ENCODE measurements at places on chromosomes 2 and 18.

- DNase-seq: no peak
These were observed 360.9 kb downstream of the ERBB4 start for GRCh38 chr2:212177724-212178123.

GRCh38 chr2:48145845-48146452, 239.7 kb upstream of the FBXO11 start:
- DNase-seq: no peak

- DNase-seq: no peak
These were observed 2.8 kb downstream of the SIX3 start for GRCh38 chr2:44944102-44944951.

DNA sequence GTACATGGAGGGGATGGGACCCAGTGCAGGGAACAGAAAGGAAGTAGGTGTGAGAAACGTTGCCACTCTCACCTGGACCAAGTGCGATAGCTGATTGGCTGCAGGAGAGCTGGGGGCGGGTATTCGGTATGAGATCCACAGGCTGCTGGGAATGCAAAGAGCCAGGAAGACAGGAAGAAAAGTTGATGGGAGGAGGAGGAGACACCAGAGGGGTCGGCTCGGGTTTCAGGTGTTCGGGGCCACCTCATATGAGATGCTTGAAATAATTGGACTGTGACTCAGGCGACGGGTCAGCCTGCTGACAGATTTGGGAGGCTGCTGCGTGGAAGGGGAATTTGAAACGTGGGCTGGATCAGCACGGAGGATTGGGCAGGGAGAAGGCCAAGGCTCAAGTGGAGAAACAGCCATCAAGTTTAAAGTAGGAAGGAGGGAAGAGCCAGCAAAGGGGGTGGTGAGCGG, 65.1 kb downstream of the MRPS9 start:
- peak; percentile 42 for DNase-seq

- DNase-seq: no peak
These were observed 106.5 kb downstream of the SEPTIN10 start for GRCh38 chr2:109507217-109507616.

DNA sequence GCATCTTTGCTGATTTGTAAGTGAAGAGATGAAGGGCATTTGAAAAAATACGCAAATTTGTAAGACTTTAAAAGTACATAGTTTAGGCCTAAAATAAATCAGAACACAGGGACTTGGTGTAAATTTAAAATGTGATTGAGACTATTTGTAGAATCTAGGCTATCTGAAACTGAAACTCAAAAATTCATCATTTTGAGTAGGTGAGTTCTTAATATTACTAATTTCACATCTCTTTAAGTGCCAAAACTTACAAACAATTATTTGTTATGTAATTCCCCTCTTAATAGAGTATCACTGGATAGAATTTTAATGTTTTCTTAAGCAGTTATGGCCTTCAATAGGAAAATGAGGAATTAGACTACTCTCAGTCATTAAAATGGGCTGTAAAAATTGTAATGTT, 14.0 kb upstream of the HRH4 start:
- DNase-seq: no peak

DNA sequence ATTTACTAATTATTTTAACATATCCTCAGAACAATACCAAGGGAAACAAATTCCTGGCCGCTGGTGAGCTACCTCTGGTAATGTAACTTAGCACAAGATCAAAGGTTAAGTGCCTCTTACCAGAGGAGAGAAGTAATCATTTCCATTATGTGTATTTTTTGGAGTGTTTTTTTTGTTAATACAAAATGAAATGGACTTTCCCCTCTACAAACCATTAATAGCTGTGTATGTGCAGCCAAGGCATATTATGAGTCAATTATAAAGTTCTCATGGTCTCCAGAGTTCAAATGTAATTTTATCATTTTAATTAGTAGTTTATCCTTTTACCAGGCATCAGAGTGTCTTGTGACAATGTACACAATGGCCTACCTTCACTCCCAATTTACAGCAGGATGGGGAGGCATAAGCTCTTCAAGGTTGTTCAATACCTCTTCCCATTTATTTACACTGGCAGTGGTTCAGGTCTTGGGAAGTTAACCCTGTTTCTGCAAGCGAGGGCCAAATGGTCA, 242.2 kb downstream of the TGIF1 start:
- no peak for DNase-seq

DNA sequence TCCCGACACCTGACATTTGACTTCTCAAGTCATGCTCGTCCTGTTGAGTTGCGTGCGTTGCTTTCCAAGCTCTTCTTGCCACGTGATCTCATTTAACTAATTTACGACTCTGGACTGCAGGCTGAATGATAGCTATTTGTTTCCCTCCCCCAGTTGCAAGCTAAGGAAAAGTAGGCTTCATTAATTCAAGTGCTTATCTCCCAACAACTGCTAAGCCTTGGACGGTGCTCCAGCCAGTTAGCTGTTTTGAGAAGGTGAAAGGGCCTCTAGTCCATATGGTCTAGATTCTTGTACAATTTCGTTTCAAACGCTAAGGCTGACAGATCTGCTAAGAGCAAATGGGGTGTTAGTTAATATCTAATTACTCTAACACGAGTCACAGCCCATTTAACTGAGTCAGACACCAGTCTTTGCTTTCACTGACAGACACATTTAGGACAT, 21.1 kb downstream of the GPR45 start:
- DNase-seq: no peak

DNA sequence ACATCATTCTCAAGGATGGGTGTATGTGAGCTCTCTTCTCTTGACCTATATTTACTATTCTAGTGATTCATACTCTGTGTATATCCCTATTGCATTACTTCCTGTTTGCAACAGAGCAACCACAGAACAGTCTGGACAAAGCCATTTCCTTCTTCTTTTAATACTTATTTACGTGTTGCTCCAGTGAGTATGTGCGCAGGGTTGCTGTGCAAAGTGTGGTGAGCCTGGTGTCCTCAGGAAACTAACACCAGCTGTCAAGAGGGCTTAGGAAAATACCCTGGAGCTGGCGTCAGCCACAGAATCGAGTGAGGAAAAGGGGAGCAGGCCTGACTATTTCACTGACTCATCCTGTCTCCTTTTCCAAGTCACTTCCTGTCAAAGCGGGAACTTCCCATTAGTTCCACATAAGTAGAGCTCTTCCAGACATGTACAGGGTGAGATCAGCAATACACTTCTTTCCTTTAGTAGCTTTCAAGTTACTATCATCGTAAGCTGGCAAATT, 214.1 kb upstream of the COPS8 start:
- peak; percentile 99 for DNase-seq

DNA sequence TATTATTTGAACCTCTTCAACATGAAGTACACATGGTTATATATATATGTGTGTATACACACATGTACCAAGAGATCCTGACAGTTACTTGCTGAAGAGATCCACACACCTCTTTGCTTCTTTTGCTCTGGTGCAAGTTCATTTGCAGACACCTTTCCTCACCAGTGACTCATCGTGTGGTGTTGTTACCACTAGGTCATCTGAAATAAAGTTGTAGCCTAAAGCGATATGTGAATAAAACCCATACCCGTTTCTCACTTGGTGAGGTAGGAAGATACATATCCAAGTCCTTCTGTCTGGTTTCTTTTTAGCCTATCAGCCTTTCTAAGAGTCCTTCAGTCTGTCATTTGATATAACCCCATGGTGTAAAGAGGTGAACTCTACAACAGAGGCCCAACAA, 379.4 kb upstream of the RAB12 start:
- DNase-seq: no peak

- peak; percentile 39 for DNase-seq
These were observed 39.1 kb downstream of the TMEFF2 start for GRCh38 chr2:192155511-192156118.

- peak; percentile 4 for DNase-seq
These were observed 102.9 kb upstream of the SLC8A1 start for GRCh38 chr2:40554665-40555294.

DNA sequence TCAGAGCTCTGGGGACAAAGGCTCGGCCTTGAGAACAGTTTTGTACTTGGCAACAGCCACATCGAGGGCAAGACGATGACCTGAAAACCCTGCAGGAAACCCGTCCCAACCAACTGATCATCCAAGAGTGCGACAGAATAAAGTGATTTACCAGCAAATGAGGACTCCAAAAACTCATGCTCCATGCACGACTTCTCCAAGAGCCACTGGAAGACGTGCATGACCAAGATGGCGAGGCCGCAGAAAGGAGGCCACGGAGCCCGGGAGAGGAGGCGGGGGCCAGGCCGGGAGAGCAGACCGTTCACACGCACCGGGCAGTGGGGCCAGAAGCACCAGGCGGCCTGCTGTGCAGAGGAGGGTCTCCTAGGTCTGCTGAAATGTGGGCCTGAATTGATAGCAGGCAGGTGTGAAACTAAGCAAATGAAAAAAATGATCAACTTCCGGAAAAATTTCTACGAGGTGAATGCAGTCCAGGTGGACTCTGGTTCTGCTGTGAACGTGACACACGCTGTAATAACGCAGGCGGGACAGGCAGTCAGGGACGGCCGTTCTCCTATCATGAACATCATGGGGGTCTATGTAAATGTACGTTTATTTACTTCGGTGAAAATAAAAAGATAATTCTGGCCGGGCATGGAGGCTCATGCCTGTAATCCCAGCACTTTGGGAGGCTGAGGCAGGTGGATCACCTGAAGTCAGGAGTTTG, 252.2 kb downstream of the HDAC4 start:
- no peak for DNase-seq

DNA sequence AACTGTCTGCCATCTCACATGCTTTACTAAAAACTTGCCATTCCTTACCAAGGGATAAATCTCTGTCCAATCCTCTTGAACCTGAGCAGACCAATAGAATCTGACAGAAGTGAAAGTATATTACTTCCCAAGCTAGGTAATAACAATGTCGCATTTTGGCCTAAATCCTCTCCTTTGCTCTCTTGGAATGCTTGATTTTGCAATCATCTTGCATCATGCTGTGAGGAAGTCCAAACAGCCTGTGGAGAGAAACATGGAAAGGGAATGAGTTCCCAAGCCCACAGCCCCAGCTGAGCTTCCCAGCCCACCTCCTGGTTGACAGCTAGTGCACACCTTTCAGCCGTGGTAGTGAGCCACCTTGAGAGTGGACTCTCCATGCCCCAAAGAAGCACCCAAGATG, 540.6 kb downstream of the STK39 start:
- DNase-seq: peak; percentile 15

GRCh38 chr2:101382442-101382841, 4.9 kb downstream of the CREG2 start:
- DNase-seq: no peak

DNA sequence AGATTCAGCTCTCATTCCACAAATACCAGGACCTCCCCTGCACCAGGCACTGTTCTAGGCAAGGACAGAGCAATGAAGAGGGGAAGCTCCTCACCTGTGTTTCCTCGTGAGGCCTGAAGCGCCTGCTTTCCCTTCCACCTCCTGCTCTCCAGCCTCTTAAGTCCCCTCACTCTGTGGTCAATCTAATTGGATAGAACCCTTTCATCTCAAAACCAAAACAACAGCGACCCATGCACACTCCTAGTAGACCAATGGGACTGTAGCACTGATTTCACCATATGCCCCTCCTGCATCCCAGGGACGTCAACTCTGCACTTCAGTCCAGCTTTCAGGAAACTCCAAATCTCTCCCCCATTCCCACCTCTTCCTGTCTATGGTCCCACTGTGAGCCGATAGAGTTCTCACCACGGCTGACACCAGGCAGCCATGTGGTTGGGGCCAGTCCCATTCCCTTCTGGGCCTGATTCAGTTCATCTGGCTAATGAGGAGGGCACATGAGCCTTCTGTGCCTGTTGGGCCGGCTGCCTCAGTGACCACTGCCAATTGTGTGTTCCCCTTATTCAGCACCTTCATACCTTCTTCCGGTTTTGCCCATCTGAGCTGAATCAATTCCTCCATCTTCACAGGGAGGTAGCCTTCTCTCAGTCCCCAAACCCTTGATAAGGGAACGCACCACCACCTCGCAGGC, 33.3 kb upstream of the MAT2A start:
- DNase-seq: no peak

DNA sequence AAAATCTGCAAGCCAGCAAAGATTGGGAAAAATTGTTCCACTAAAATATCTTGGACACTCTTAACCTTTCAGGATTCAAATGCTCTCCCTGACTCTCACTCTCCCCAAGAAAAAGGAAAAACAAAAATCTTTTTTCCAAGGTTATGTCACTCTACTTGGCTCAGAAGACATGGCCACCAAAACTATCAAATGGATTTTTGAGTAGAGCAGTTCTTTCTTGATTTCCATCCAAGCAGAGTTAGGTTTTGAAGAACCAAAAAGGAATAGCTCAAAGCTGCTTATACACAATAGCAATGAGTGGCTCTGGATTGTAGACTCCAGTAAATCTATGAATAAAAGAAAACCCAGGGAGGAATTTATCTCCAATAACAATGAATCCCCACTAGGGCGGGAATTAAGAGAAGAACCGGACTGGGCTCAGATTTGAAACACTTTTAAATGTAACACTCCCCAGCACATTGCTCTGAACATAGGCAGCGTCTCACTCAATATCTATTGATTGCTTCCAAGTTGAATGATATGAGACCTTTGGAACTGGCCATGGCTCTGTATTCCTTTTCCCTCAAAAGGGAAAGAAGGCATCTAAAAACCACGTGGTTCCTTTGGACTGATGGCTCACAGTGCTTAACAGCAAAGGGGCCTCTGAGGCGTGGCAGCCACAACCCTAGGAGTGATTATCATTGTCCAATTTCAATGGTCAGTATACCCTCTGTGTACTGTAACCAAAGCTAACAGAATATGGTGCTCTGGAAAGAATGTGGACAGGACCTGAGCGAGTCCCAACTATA, 68.3 kb downstream of the SPRED2 start:
- DNase-seq: no peak

DNA sequence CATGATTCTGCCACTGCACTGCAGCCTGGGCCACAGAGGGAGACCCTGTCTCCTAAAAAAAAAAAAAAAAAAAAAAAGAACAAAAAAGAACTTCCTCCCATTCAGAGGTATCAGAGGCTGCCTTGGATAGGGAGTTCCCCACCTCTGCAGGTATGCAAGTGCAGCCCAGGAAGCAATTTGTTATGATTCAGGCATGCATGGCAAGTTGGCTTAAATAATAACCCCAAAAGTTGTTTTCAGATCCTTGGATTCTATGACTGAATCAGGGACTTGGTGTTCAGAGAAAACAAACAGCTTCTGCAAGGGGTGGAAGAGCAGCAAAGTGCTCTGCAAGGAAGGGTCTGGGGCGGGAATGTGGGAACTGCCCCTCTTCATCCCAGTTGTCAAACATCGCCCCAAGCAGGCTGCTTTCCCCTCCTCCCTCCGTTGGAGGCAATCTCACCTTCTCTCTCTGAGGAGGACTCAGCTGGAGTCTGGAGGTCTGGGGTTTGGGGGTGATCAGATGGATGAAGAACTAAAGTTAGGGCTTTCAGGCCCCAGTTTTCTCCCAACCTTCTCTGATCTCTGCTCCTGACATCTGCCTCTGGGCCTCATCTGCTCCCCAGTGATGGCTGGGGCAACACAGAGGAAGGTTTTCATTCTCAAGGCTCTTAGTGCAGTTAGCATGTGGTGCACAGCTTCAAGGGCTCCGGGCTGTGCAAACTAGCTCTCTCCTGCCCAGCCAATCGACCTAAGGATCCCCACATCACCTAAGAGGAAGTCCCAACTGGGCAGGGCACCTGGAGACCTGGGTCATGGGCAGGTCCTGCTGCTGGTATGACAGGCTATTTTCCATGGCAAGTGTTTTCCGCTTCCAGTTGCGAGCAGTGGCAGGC, 3.5 kb upstream of the GDF7 start:
- DNase-seq: no peak

GRCh38 chr2:120195553-120195952, 27.6 kb downstream of the TMEM185B start:
- DNase-seq: no peak
